ENCODE measurements at places on chromosomes 4 and X. TPM values are rescaled to one million over a fixed set of nuclear protein-coding genes. Genes with fewer than 3 reads are reported as not detected.

DNA sequence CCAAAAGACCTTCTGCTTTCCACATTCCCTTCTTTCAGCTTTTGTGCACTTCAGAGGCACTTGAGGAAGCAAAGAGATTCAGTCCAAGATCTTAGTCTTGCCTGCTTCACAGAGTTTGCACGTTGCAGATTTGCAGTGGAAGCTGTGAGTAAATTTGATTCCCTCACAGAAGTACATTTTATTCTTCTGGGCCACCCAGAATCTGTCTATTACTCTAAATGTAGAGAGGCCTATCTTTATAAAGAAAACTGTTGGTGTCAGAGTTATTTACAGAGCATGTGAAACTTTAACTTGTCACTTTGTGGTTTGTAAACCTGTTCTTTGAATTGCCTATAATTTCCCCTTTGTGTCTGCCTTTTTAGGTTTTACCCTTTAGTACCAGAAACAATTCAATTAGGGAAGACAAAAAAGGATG lies 15.5 kb downstream of the SPRY1 start:
- no peak for DNase-seq

DNA sequence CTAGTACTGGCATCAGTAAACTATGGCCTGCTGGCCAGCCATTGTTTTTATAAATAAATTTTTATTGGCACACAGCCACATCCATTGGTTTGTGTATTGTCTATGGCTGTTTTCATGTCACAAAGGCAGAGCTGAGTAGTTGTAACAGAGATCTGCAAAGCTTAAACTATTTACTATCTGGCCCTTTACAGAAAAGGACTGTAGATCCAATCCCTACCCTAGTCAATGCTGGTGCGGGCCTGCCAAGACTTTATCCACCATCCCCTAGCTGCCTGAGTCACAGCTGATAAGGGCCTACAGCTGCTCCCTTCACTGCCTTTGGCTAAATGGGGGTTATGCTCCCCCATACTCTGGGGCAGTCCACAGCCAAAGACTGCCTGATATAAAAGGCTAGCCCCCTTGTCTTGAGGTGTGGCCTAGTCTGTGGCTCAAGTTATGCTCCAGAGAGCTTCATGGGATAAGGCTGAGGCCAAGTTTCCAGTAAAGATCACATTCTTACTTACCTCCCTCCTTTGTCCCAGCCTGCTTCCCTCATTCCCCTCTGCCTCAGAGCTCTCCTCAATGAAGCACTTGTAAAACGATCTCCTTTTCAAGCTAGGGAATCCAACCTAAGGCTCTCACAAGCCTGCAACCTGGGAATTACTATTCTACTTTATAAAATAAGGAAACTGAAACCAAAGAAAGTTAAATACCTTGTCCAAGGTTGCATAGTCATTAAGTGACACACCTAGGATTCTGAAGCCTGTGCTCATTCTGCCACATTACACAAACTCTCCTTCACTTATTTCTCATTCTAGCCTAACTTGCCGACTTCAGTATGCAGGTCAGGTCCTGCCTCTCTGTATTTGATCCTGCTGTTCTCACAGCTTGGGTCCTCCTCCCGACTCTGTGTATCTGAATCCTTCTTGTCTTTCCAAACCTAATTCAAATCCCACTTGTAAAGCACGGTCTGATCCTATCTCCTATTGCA lies 20.7 kb downstream of the ACE2 start:
- DNase-seq = no peak

- no peak for DNase-seq
Observed at GRCh38 chrX:48493890-48494364, 14.9 kb upstream of the PORCN start.

DNA sequence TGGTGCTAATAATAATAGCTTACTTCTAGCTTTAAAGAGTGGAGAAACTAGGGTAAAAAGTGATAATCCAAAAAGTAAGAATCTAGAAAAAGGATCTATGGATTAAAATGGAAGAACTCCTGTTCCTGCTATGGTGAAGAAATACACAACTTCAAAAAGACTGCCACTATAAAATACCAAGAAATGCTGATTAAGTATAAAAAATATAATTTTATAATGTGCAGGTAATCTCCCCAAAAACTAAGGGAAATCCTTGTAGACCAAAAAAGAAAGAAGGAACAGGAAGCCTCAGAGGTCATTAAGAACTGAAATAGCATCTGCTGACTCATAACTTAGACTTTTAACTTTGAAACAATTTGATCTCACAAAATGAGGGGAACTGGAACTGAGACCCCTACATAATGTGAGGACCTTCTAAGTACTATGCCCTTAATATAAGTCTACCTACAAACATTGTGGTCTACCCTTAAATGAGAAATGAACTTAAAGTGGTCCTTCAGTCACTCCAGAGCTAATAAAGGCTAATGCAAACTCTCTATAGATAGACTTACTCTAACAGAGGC lies 50.6 kb upstream of the SRPX start:
- no peak for DNase-seq

- no peak for DNase-seq
Observed at GRCh38 chr4:6468376-6468775, 4.0 kb downstream of the PPP2R2C start.

DNA sequence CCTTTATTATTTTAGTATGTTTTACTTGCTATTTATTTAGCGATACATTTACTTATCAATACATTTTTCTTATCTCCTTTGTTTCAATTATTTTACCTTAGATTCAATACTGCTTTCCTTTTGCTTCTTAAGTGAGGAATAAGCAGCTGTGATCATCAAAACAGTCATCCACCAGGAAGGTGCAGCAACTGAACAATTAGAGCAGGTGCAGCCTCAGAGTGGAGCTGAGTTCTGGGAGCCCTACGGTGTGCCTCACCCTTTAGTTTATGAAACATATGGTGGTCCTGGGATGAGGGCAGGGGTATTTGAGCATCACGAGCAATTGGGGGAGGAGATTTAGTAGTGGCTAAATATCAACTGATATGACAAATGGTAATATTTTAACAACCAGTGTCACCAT lies 111.0 kb downstream of the FRYL start:
- no peak for DNase-seq

The SPANXA2 gene
- polyA plus RNA-seq = not detected

DNA sequence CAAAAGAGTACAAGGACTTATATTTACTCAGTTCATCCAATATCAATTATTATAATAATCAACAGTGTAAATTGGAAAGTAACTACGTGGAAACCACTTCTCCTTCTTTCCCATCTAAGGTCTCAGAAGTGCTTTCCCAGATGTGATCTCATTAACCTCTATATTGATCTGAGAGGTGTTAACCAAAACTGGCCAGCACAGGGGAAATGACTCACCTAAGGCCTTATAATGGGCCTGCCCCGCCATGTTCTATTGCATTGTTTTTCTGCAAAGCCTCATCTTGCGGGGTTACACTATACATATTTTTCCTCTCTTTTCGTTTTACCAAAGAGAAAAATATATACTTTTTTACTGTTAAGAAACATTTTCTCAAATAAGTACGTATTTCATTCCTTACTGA lies 20.5 kb downstream of the RAB40A start:
- DNase-seq = no peak

GRCh38 chr4:5884796-5885195 lies 8.1 kb downstream of the CRMP1 start:
- DNase-seq = no peak

DNA sequence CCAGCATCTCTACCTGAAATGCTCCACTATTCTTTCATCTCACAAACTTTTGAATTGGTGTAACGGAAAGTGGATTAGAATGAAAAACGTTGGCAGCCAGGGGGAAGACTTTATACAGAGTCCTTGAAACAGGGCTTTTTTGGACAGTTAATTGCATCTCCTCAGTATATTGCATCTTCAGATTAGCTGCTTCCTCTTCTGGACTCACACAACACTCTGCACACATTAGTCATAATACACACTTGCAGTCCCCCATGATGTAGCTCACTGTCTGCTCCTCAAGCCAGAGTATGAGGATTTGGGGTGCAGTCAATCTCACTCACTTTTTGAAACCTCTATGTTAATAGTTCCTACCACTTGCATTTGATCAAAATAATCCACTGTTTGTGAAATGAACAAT lies 101.0 kb downstream of the ADGRA3 start:
- no peak for DNase-seq

The FRMD7 gene
- polyA plus RNA-seq = not detected

The FRG1 gene
- polyA plus RNA-seq = 44.2 TPM

DNA sequence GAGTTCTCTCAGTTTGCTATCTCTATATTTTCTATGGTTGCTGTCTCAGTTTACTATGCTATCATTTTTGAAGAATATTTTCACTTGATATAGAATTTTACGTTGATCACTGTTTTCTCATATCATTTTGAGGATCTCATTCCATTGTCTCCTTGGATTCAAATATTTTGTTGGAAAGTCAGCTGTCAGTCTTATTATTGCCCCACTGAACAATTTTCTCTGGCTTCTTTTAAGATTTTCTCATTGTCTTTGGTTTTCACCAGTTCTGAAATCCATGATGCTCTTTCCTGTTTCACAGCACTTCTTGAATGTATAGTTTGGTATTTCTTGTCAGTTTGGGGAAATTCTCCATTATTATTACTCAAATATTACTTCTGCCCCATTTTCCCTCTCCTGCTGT lies 81.1 kb downstream of the ENPP6 start:
- no peak for DNase-seq

GRCh38 chrX:148159796-148160195 lies 178.7 kb downstream of the FMR1NB start:
- no peak for DNase-seq

The ARHGEF6 gene
- 11.2 TPM for polyA plus RNA-seq

The SGMS2 gene
- 13.3 TPM for polyA plus RNA-seq

The TMA16 gene
- polyA plus RNA-seq = 15.0 TPM

The SLC49A3 gene
- polyA plus RNA-seq = 7.9 TPM

The BEX4 gene
- polyA plus RNA-seq = 68.9 TPM

GRCh38 chrX:21479695-21480270 lies 105.6 kb downstream of the CNKSR2 start:
- peak; percentile 15 for DNase-seq

The PLK4 gene
- 1.5 TPM for polyA plus RNA-seq

DNA sequence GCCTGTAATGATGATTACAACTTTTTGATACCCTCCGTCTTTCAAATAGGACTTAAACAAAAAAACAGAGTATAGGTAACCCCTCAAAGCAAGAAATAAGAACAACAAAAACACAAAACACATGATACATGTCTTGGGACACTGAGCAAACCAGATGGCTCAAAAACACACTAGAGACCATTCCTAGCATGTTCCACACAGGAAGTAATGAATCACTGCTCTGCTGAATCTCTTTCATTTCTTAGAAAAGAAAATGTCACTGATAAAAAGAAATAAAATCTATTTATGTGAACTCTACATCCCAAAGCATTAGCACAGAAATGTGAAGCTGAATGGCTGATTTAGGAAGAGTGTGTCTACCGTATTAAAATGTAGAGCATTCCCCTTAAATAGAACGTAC lies 134.5 kb upstream of the IL15 start:
- no peak for DNase-seq

The CFAP47 gene
- 0.01 TPM for polyA plus RNA-seq

The SLC10A6 gene
- 1.2 TPM for polyA plus RNA-seq

GRCh38 chr4:75696071-75696470 lies 22.9 kb upstream of the G3BP2 start:
- DNase-seq = peak; percentile 7

The CXorf51B gene
- polyA plus RNA-seq = not detected
